ENCODE measurements at places on chromosomes 6 and 20.

- DNase-seq: no peak
Observed at GRCh38 chr6:111543913-111544435, 61.0 kb upstream of the REV3L start.

GRCh38 chr6:38610050-38610625 lies 29.6 kb downstream of the BTBD9 start:
- DNase-seq: no peak

DNA sequence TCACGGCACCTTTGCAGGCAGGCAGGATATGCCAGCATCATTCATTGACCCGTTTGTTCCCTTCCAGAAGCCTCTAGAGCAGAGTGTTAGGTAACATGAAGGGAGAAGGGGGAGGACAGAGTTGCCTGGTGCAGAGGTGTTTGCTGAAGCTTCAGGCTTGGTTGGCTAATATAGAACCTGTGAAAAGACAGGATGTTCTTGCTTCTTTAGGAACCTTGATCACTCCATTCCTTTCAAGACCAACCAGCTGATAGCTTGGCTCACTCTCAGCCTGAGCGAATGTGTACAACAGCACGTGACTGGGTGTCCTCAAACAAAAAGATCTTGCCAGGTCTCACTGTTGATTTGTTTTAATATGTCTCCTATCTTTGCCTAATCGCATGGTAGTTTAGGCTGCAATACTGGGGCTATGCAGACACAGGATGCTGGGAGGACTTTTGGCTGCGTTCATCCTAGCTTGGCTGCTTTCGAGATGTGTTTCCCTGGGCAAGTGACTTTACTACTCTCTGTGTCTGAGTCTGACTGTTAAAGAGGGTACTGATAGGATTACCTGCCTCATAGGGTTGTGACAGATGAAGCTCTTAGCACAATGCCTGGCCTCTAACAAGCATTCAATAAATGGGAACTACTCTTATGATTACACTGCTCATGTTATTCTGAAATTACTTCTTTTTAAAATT lies 16.0 kb downstream of the SHLD1 start:
- no peak for DNase-seq

DNA sequence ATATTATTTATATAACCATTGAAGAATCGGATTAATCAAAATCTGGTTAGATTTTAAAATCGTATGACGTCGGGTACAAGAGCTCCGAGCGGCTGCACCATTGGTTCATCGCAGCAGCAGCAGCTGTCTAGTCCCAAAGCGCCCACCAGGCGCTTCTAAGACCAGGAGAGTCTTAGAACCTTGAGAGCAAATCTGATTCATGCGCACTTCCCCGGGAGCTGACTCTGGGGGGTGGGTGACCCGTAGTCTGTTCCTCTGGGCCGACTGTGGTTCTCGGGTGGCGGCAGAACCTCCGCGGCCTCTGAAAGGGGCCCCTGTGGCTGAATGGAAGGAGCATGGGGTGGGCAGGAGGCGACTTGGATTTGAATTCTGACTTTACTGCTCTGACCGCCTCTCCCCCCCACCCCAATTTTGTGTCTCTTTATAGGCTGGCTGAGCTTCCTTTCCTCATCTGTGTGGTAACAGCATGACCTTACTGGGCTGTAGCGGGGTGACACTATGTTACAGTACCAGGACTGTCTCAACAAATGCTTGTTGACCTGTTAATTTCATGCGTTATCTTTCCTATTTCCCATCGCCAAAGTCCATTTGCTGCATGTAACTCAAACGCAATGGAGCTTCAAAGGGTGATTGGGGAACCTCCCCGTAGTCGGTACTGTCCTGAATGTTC lies 119.7 kb downstream of the RTN4IP1 start:
- no peak for DNase-seq

DNA sequence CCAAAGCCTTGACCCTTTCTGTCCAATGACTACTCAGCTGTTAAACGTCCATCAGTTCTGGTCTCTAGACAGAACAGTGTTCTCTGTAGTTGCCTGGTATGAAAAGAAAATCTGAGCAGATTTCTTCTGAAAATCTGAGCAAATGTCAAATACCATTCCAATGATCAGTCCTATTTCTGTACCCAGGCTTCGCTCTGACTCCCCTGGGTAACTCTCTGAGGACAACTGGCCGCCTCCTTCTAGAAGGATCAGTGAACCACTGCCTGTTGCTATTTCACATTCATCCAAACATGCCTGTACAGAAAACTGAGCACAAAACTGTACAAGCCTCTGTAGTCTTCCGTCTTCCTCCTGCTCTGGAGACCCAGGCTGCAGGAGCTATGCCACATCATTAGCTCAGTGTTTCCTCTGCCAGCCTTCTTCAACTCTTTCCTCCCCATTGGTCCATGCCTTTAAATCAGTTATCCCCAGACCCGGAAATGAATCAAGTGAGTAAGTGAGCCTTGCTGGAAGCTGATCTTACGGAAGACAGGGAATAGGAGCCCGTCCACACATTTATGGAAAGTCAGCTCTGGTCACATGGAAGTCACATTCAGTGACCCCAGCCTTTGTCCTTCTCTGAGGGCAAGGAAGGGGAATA lies 63.3 kb downstream of the DAAM2 start:
- DNase-seq: no peak

DNA sequence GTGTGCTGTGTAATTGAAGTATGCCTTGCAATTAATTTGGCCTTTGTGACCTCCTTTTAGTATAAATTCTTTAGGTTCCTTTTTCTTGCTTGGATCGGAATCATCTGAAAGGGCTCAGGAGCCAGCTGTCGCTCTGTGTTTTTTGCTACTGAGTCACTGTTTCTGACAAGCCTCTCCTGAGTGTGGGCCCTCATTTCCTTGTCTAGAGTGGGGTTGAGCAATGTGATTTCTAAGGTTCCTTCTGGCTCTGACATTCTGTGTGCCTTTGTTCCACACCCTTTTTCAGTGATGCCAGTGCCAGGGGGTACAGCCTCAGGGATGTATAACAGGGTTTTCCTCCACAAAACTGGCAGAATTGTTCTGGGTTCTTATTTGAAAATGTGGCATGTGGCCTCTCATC lies 26.5 kb downstream of the DAAM2 start:
- DNase-seq: no peak

GRCh38 chr6:150527100-150527499 lies 72.6 kb upstream of the PLEKHG1 start:
- DNase-seq: no peak
